ENCODE measurements at places on chromosomes 7 and 10.
A peak's percentile ranks its signal among the peaks of the same experiment; 100 is the strongest.

- DNase-seq = no peak
These were observed 56.9 kb downstream of the IFIT5 start for GRCh38 chr10:89471110-89471809.

DNA sequence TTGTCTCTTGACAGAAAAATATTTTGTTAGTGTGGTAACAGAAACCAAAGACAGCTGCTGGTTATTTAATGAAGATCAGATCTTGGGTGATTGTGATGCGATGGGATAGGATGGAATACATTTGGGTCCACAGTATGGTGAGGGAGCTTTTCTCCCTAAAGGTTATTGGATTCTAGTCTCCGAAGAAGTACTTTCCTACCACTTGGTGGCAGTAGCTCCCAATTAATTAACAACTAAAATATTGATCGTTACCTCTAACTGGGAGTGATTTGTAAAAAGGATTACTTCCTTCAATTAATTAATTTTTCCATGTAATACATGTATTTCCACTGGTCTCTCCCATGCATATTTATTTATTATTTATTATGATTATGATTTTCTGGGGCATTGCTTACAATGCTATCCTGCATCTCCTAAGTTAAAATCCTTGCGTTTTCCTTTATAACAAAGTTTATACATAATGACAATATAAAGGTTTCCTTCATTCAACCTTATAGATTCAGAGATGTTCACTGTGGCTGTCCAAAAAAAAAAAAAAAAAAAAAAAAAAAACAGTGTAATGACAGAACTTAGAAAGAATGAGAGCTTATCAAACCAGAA lies 25.6 kb downstream of the TMEM196 start:
- DNase-seq = peak; percentile 49

DNA sequence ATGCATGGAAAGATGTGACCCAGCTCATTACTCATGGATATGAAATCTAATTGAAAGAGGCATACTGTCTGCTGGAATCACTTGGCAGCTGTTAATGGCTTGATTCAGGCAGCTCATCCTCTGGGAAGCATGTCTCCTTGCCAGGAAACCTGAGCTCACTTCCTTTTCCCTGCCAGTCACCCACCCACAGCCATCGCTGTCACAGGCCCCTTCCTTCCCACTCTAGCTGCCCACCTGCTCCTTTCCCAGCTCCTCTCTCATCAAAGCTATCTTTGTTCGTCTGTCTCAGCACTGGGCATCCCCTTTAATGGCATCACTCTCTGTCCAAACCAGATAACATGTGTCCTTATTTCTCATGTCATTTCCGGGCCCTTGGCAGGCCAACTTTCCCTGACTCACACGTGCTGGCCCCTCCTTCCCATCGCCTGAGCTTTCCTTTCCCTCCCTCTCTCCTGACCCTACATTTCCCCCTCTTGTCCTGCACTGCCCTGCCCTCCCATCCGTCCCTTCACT lies 721.9 kb downstream of the TNS3 start:
- no peak for DNase-seq

GRCh38 chr10:49356944-49357343 lies 38.9 kb downstream of the DRGX start:
- no peak for DNase-seq

- no peak for DNase-seq
These were observed 47.1 kb downstream of the MAGI2 start for GRCh38 chr7:79406371-79406770.

- DNase-seq = peak; percentile 34
These were observed 73.6 kb downstream of the RHOBTB1 start for GRCh38 chr10:60870416-60870728.

DNA sequence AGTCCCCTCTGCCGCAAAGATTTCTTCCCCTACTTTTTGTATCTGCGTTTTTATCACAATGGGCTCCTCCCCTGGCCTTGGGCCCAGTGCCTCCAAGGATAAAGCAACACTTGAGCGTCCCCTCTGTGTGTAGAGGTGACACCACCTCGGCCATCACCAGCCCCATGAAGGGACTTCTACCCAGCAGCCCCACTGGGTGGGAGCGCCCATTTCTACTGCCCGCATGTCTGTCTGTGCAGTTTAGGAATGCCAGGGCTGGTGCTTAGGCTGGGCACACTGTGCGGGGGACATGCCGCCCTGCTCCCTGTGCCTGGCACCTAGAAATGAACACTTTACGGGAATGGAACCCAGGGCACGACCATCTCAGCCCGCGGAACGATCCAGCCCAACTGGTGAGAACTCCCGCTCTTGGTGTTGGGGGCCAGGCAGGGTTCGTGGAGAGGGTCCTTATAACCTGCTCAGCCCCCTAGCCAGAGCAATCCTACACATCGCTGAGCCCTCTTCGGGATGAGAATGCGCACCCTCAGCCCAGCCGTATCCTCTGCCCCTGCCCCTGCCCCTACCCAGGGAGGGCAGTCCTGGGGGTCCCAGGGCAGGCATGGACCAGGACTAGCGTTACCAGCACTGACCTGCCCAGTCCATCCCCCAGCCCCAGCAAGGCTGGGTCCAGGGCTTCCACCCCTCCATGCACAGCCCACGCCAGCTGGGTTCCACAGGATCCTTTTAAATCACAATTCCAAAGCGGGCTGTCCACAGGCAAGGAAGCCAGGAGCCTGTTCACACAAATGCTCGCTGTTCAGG lies 12.8 kb downstream of the CRYGN start:
- no peak for DNase-seq

- no peak for DNase-seq
These were observed 125.2 kb downstream of the DOCK4 start for GRCh38 chr7:112080978-112081377.

DNA sequence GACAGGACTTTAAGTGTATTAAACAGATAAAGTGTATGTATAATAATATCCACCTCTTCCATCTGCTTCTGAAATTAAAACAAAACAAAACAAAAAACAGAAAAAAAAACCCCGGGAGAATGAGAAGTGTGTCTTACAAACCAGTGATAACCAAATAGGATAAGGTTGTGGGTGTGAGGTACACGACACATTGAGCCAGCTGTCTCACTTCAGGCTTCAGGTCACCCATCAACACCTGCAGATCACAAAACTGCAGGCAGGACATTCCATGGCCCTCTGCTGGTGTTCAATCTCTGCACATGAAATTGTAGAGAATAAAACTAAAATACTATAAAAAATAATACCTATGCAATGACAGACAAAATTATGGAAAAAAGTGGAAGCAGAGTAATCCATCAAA lies 339.9 kb downstream of the SFMBT2 start:
- DNase-seq = no peak

GRCh38 chr10:3036155-3037021 lies 31.0 kb upstream of the PFKP start:
- DNase-seq = no peak

DNA sequence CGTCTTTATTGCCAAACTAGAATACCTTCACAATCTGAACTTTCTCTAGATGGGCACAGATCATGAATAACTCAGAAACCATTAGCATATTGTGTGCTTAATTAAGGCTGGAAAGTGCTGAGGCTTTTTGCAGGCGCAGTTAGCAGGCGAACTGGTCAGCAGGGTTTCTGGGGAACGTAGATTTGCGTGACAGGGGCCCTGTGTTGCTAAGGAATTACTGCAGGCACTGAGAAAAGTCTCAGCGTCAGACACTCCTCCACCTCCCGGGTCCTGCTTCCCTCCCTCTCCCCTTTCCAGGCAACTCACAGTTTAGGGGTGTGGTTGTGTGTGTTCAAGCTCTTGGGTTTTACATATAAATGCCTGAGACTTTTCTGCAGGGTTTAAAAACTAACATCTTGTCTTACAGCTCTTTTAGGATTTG lies 2.2 kb downstream of the MAP3K8 start:
- DNase-seq = peak; percentile 75

GRCh38 chr10:75283078-75283670 lies 47.4 kb upstream of the COMTD1 start:
- peak; percentile 55 for DNase-seq

- DNase-seq = no peak
These were observed 37.9 kb downstream of the GLI3 start for GRCh38 chr7:42198974-42199668.

DNA sequence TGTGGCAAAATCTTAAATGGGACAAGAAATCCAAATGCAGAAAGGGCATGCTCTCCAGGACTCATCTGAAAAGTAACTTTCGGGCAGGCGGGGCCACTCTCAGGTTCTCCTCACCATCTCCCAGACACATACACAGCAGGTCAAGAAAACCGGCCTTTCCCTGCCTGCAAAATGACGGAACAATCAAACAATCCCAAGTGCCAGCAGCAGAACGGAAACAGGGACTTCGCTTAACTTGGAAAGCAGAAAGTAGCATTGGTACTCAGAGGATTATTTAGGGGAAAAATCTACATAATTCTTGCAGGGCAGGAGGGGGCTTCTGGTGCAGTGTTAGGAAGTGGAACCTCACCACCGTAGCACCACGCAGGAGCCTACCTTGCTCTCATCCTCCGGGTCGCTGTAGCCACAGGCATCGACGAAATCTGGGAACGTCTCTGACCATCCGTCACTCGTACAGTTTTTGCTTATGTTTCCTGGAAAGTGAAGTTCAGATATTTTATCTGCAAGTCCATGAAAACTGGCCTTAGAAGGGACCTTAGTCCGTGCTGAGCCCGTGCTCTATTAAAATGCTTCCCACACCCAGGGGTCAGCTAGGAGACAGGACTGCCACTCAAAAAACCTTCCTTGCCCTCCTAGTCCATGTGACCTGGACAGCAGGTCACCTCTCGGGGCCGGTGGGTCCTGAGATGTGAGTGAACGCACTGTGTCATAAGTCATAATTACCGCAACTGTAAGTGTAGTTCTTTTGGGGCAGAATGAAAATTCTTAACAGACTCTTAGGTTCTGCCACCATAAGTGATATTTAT lies 41.1 kb downstream of the VIPR2 start:
- DNase-seq = no peak

DNA sequence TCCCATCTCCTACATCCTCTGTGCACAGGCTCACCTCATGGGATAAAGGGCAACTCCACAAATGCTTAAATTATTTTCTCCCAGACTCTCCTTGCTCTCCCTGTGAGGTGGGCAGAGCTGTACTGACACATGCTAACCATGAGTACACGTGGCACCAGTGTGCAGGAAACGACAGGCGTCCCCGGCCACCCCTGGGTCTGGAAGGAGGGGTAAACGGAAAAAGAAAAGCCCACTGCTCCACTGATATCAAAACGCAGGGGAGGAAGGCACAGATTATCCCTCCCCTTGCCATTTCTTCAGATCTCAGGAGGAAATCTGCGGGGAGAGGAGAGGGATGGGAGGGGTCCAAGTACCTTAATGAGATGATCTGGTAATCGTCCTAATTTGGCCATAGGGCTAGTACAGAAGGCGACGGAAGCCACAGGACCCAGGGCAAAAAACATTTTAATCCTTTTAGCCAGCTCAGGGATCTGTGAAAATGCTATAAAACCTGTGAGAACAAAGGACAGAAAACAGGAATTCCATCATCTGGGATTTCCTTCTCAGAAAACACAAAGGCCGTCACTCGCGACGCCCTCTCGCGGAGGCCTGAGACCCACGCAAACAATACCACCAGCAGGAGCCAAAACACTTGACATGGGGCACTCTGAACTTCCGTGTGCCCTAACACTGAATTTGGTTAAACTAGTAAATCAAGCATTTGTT lies 17.8 kb upstream of the CH25H start:
- DNase-seq = no peak

DNA sequence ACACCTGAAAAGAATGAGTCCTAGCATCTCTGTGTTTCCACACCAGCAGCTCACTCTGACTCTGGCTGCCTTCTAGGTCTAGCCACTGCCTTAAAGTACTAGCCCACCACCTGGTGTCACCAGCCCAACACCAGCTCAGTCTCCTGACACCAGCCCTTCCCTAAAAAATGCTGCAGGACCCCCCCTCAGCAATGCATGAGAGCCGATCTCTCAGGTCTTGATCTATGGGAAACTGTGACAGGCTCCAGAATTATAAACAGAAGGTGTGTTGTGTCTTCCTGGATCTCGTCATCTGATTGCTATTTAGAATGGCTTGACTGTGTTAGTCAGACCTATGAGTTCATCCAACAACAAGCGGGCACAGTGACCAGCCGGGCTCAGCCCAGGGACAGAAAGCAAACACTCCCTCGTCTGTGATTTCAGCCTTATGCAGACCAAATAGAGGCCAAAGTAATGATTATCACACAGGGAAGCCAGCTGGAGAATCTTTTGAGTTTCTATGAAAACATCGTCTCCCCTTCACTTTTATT lies 66.6 kb downstream of the CUBN start:
- peak; percentile 38 for DNase-seq

DNA sequence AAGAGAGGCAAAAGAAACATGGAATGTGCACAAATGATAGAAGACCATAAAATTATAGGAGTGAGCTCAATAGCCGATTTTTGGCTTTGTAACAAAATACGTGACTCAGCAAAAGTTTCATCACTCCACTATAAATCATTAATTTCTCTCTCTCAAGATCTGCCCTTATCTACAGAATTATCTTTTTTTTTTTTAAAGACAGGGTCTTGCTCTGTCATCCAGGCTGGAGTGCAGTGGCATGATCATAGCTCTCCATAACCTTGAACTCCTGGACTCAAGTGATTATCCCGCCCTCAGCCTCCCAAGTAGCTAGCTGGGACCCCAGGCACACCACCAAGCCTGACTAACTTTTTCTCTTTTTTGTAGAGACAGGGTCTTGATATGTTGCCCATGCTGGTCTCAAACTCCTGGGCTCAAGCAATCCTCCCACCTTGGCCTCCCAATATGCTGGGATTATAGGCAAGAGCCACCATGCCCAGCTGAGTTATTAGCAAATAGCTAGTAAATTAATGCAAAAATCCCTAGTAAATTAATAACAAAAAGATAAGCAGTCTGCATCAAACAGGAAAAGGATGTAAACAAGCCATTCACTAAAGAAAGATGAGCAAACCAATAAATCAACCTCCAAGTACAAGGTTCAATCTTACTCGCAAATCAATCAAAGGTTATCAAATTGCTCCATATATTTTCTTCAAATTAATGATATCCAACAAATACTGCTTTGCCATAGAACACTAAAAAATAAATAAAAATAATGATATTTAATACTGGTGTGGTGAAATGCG lies 450.7 kb downstream of the PARD3 start:
- no peak for DNase-seq

GRCh38 chr10:113879691-113880090 lies 25.2 kb downstream of the NHLRC2 start:
- DNase-seq = no peak

DNA sequence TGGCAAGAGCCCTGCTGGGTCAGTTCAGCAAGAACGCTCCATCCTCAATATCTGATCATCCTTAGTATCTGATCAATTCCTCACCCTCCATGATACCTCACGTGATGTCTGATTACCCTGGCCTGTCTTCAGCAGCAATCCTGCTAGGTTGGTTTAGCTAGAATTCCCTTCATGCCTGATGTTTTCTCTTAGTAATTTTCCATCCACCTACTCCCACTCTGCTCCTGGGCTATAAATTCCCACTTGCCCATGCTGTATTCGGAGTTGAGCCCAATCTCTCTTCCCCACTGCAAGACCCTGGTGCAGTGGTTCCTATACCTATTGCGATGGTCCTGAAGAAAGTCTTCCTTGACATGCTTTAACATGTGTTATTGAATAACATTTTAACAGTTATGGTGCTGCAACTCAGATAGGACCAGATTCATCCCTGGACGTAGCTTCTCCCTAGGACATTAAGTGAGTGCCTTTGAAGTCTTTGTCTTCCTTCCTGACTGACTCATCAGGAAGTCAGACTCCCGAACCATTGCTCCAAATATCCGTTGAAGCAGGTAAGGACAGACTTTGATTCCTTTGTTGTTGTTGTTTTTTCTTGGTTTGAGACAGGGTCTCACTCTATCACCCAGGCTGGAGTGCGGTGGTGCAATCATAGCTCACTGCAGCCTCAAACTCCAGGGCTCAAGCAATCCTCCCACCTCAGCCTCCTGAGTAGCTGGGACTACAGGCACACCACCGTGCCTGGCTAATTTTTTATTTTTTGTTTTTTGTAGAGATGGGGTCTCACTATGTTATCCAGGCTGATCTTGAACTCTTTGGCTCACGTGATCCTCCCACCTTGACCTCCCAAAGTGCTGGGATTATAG lies 29.4 kb upstream of the CLDN3 start:
- DNase-seq = no peak

Measured in iPS-NIHi11 (cell line).